ENCODE measurements at places on chromosomes 16 and 17. TPM values are rescaled to one million over a fixed set of nuclear protein-coding genes. Genes with fewer than 3 reads are reported as not detected.
A peak's percentile ranks its signal among the peaks of the same experiment; 100 is the strongest.

GRCh38 chr17:70158591-70158990 lies 10.7 kb upstream of the KCNJ2 start:
- DNase-seq: no peak

DNA sequence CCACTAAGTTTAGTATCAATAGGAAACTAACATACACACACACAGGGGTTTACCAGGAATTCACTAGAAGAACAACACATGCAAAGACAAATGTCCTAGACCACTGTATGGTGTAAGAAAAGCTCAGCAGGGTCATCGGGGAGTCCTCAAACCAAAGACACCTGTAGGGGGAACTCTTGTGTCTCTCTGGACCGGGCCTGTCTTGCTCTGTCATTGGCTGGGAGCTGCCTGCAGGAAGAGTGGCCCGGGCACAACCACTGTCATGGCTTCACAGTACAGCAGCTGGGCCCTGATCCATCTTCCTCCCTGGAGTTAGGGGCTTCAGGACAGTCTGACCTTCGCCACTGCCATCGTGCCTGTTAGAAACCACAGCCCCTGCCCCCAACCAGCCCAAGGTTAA lies 263.6 kb upstream of the DYNLRB2 start:
- no peak for DNase-seq

DNA sequence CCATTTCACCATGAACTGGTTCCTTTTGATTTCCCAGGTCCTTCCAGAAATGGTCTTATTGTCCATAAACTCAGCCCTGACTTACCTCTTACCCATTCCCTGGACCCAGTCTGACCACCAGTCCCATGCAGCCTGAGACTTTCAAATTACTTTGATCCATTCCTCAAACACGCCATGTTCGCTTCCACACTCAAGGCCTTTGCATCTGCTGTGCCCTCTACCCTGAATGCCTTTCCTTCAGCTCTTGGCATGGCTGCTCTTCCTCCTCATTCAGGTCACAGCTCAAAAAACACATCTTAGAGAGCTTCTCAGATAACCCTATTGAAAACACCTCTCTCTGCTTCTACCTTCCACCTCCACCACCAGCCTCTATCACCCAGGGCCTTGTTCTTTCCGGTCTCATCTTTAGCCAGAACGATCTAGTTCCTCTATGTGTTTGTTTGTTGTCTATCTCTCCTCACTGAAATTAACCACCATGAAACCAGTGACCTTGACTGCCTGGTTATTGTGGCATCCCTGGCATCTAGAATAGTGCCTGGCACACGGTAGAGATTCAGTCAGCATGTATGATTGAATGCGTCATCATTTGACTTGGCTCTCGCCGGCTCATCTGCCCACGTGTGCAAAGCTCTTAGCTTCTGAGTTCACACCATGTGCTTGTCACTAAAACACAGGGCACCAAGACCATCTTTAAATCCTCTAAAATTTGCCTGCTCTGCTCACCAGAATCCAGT lies 12.8 kb downstream of the CRYM start:
- no peak for DNase-seq

GRCh38 chr17:47945080-47945479 lies 3.7 kb downstream of the PNPO start:
- peak; percentile 11 for DNase-seq

- DNase-seq: no peak
These were observed 4.1 kb upstream of the ARL5C start for GRCh38 chr17:39170109-39170508.

DNA sequence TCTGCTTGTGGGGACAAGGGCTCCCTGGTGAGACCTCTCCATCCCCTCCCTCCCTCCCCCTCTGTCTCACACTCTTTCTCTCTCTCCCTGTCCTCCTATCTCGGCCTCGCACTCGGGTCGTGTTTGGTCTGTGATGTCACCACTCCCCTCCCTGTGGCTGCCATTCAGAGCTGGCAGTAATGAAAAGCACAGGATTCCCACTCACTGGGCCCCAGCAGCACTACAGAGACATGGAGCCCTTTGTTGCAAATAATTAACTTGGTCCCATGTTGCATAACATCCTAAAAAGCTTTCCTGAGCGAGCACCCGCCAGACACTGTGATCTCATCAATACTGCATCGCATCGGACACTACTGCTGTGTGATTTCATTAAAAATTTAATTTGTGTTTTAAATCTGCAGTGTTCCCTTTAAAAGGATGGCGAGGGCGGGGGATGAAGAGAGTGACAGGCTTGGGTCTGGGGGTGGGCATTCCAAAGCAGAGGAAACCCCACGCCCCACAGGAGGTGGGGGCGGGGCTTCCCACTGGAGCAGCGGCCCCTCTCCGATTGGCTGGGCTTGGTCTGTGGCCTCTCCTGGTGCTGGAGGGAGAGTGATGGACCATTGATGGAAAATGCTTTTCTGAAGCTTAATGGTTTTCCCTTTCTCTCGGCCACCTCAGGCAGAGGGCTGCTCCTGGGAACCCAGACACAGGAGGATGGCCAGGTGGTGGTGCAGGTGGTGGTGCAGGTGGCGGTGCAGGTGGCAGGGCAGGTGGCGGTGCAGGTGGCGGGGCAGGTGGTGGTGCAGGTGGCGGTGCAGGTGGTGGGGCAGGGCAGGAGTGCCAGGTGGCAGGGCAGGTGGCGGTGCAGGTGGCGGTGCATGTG lies 15.3 kb upstream of the NPTX1 start:
- no peak for DNase-seq

- no peak for DNase-seq
These were observed 207.7 kb upstream of the CHMP6 start for GRCh38 chr17:80783971-80784370.

- DNase-seq: no peak
These were observed 30.2 kb downstream of the TPSG1 start for GRCh38 chr16:1194665-1195392.

NEUROD2 gene
- not detected for total RNA-seq

DNA sequence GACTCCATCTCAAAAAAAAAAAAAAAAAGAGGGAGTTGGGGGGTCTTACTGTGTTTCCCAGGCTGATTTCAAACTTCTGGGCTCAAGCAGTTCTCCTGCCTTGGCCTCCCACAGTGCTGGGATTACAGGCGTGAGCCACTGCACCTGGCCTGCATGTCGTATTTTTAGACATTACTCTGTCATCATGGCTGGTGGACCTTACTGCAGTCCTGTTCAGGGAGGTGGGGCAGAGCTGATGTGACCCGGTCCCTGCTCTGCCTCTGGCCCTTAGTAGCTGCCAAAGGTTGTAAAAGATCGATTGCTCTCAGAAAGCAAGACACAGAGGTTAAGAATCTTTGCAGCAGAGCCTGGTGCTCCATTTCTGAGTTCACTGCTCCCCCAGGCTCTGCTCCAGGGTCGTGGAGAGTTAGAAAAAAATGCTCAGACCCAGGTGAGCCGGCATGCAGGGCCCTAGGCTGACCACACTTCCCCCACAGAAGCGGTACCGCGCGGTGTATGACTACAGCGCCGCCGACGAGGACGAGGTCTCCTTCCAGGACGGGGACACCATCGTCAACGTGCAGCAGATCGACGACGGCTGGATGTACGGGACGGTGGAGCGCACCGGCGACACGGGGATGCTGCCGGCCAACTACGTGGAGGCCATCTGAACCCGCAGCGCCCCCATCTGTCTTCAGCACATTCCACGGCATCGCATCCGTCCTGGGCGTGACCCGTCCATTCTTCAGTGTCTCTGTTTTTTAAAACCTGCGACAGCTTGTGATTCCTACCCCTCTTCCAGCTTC lies 7.1 kb upstream of the LASP1NB start:
- no peak for DNase-seq

- peak; percentile 11 for DNase-seq
These were observed 1.1 kb downstream of the KIF1C start for GRCh38 chr17:4998732-4999429.

KRT20 gene
- not detected for total RNA-seq

DNA sequence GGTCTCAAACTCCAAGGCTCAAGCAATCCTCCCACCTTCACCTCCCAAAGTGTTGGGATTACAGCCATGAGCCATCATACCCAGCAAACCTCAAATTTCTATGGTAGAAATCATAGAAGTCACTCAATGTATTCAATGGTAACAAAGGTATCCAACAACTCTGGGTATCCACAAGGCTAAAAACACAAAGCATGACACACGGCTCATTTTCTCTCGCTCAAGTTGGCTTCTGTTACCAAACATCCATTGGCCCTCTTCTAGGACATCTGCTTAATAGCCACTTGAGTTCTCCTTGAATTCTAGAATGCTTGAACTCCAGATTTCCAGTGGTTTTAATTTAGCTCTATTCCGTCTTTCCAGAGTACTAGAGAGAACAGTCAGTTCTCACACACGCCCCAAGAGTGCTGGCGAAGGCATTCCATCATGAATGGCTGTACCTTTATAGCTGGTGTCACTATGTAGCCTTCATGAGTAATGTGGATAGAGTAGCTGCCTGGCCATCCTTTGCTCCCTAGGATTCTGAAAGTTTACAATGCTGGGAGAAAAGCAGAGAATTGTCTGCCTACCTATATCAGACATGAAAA lies 42.6 kb downstream of the SPAG9 start:
- no peak for DNase-seq

CDH13 gene
- not detected for total RNA-seq
